ENCODE measurements at places on chromosomes 1 and 21. TPM values are rescaled to one million over a fixed set of nuclear protein-coding genes. Genes with fewer than 3 reads are reported as not detected.

IFFO2 gene
- total RNA-seq, result 34.1 TPM

TRPM2 gene
- total RNA-seq, result 4.4 TPM

CSDE1 gene
- total RNA-seq, result 1,260 TPM

HSD3B2 gene
- not detected for total RNA-seq

SH3D21 gene
- 1.1 TPM for total RNA-seq

FAM151A gene
- total RNA-seq, result not detected

TCEA3 gene
- total RNA-seq, result 1.7 TPM

CCNL2 gene
- total RNA-seq, result 81.7 TPM

CHIA gene
- total RNA-seq, result not detected

FAM72A gene
- total RNA-seq, result 11.4 TPM

GJA8 gene
- total RNA-seq, result not detected

RNASEL gene
- 6.5 TPM for total RNA-seq

KRTAP7-1 gene
- not detected for total RNA-seq

FCAMR gene
- not detected for total RNA-seq

CHTOP gene
- 36.2 TPM for total RNA-seq

MANEAL gene
- 4.4 TPM for total RNA-seq

SLFNL1 gene
- not detected for total RNA-seq

S100A2 gene
- total RNA-seq, result 88.6 TPM

CSF3R gene
- not detected for total RNA-seq
